ENCODE measurements at places on chromosomes 12 and 14.
A peak's percentile ranks its signal among the peaks of the same experiment; 100 is the strongest.

DNA sequence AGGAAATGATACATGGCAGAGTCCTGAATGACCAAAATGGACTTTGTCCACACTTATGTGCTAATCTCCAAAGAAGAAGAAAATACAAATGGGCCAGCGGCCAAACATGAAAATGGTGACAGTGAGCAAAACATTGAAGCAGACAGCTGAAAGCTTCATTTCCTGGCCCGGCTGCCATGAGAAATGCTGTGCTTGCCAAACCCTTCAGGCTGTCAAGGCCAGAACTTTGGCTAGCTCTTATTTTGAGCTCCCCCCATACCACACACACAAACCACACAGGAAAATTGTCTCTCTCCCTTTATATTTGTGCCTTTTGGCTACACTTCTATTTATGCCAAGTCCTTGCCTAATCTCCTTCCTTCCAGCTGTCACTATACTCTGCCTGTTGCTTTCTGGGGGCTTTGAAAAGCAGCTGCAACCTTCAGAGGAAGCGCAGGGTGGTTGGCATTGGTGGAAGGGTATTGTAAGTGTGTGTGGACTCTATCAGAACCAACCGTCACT is 323.8 kb downstream of the RAD51B start:
- no peak for DNase-seq

- DNase-seq = no peak
These were observed 308.9 kb upstream of the LRFN5 start for GRCh38 chr14:41297576-41298327.

- no peak for DNase-seq
These were observed 802.0 kb downstream of the C12orf50 start for GRCh38 chr12:87227162-87227561.

DNA sequence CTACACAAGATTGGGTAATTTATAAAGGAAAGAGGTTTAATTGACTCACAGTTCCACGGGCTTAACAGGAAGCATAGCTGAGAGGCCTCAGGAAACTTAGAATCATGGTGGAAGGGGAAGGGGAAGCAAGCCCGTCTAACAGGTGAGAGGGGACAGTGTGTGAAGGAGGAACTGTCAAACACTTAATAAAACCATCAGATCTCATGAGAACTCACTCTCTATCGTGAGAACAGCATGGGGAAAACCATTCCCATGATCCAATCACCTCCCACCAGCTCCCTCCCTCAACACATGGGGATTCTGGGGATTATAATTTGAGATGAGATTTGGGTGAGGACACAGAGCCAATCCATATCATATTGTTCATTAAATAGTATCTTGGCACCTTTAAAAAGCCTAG is 56.1 kb downstream of the EPS8 start:
- DNase-seq = no peak

DNA sequence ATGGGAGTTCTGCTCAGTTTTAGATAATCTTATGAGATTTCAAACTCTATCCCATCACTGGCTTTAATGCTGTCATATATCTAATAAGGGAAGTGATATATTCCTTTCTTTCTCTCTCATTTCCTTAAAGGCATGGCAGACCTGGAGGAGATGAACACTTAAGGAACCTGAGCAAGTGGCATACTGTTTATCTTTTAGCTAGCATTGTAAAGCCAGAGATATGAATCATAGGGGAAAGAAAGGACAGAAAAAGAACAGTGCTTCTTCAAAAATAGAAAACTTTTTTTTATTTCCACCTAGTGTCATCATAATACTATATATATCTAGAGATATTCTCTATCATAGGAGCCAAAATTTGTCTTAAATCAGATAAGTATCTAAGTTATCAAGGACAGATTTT is 68.3 kb upstream of the PSMA6 start:
- no peak for DNase-seq

GRCh38 chr14:95198320-95198719 is 41.0 kb upstream of the DICER1 start:
- DNase-seq = no peak

DNA sequence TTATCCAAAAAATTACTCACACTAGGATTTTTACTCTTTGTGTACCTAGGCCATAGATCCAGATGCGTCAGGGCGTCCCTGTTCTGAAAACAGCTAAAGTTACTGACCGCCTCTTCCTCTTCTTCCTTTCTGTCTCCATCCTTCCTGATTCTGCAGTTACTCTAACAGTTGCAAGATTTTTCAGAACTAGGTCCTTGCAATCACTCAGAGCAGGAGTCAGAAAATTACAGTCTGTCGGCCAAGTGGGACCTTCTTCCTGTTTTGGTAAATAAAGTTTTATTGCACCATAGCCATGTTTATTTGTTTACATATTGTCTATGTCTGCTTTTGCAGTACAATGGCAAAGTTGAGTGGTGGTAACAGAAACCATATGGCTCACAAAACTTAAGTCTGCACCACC is 25.6 kb upstream of the FGF6 start:
- DNase-seq = no peak

DNA sequence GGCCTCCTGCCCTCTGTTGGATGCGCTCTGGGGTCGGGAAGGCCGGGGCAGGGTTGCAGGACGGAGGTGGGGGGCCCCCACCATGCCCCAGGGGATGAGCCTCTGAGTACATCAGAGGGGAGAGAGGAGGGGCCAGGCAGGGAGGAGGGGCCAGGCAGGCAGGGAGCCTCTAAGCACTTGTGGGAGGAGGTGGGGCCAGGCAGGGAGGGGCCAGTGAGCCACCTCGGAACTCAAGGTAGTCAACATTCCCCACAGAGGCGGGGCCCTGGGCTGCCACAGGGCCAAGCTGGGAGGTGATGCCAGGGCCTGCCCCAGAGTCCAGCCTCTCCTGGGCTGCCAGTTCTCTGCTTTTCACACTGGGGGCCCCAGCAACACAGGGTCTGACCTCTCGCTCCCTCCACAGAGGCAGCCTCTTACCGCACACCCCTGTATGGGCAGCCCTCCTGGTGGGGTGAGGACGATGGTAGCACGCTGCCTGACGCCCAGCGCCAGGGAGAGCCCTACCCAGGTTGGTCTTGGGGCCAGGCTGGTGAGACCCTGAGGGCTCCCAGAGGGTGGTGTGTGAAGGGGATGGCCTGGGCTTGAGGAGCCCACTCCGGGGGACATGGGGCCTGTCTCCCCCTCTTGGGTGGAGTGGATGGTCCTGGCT is 17.4 kb downstream of the CEP170B start:
- no peak for DNase-seq

DNA sequence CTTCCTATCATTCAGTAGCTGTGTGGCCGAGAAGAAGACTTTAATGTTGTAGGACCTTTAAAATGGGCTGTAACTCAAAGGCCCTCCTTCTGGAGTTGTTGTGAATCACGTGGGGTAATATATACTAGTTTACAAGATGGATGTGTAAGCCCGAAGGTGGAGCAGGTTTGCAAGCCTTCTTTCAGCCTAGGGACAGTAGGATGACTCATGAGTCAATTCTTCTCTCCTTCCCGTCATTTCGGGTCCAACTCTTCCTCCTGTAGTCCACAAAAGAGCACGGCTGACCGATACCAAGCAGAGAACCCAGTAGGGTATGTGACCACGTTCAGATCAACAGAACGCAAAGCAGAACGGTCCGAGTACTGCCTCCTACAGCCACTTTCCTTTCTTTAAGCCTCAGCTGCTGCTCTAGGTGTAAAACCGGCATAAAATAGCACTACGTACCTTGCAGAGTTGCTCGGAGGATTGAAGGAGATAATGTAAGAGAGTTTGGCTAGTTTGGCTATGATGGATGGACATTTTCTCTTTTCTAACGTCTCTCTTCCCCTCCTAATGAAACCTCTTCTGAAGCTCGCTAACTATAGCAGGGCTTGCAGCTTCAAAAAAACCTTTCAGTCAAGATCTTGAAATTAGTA is 1.3 kb upstream of the RASSF3 start:
- DNase-seq = peak; percentile 77

GRCh38 chr12:1532375-1533165 is 61.8 kb downstream of the FBXL14 start:
- DNase-seq = no peak

GRCh38 chr12:26055087-26055486 is 69.8 kb downstream of the BHLHE41 start:
- no peak for DNase-seq

DNA sequence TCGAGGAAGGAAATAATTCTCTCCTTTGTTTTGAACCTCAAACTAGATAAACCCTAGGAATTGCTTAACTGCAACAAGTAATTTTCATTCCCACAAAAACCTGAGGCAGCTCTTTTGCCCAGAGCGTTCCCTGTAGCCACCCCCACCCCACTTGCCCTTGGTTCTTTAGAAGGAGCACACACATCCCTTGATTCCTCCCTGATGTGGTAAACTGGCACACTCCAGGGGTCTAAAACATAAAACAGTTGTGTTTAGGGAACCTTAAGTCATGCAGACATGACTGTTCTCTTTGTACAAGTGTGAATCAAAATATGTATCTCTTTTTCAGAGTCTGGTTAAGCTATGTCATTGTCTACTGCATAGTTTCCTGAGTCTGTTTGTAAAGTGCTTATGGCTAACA is 14.0 kb downstream of the MAPK1IP1L start:
- DNase-seq = no peak

DNA sequence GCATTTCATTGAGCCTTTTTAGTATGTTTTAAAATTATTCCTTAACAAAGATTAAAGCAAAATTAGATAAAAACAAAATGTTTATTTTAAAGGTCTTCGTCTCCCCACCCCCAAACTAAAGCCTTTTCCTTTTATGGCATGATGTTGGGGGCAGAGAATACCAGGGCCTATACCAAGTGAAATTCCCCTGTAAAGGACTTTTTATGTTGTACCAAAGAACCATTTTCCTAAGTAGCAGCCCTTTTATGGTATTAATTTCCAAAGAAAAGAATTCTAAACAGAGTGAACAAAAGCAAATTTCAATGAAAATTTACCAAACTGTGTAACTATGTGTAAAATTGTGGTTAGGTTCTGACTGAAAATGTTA is 71.9 kb upstream of the GNPNAT1 start:
- DNase-seq = no peak

GRCh38 chr12:60201891-60202290 is 606.1 kb downstream of the SLC16A7 start:
- no peak for DNase-seq

DNA sequence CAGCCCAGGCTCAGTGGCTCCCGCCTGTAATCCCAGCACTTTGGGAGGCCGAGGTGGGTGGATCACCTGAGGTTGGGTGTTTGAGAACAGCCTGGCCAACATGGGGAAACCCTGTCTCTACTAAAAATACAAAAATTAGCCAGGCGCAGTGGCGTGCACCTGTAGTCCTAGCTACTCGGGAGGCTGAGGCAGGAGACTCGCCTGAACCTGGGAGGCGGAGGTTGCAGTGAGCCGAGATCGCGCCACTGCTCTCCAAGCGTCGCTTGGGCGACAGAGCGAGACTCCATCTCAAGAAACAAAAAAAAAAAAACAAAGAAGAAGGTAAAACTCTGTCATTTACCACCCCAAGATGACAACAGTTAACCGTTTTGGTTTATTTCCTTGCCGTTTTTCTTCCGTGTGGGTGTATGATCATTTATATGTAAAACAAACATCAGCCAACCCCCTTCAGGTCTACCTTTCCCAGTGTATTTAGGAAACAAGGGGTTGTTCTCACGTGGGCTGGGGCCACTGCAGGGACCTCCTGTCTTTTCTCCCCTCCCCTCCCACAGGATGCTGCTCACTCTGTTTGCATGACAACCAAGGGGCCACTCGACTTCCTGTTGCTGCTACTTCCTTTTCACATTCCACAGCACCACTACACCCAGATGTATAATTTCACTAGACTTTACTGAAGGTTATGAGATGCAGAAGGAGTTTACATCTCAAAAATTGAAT is 13.6 kb downstream of the TTC9 start:
- peak; percentile 87 for DNase-seq

DNA sequence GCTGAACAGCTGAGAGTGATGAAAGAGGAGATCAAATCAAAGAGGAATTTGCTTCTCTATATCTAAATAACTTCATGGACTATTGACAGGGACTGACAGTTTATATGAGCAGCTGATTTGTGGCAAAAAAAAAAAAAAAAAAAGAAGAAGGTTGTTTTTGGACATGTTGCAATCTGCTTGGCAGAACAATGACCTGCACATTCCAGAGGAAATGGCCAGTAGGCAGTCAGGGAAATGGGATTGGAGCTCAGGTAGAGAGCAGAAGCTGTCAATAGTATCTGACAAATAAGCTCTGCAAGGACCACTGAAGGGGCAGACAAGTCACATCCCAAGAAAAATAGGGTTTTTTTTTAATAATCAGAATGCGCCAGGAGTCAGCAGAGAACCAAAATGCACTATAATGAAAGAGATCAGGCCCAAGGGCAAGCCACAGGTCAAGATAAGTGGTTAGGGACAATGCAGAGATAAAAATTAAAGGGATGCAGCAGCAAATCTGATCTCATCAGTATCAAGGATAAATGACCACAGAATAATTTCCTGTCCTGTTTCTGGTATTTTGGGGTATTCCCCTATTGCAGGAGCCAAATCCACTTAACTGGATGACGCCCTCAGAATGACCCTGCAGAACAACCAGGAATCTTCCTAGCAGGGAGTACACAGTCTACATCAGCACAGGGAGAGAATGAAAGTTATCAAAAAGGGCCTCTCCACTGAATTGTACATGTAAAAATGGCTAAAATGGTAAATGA is 22.6 kb upstream of the DUSP16 start:
- no peak for DNase-seq

GRCh38 chr12:81819991-81820633 is 61.0 kb upstream of the PPFIA2 start:
- DNase-seq = no peak

- DNase-seq = peak; percentile 73
These were observed 39.2 kb downstream of the NFKBIA start for GRCh38 chr14:35365130-35366055.

DNA sequence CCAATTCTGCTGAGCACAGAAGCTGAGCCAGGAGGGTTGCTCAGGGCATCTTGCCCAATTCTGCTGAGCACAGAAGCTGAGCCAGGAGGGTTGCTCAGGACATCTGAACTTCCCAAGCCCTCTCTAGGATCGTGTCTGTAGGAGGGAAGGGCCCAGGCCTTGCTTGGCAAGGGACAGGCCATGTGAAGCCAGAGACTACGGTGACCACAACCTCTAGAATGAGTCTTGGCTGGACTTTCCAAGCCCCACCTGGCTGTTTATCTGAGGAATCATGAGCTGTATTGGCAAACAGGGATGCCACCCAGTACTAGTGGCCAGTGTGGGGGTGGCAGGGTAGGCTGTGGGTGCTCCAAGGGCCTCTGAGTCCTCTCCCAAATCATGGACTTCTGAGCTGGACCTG is 7.7 kb upstream of the SERPINA6 start:
- DNase-seq = no peak

DNA sequence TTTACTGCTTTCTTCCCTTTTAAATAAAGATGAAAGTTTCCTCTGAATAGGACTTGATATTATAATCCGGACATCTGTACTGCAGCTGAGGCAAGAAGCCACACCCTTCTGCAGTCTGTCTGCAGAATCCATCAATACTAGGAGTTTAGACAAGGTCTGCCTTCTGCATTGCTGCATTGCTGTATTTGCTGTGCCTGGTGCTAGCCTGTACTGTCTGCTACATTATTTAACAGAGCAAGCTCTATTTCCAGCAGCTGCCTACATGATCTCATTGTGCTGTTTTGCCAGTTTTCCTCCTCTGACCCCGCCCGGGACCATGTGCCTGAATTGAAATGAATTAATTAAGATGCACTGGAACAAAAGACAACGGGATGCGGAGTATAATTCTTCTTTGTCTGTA is 1.7 kb downstream of the TUBA1A start:
- peak; percentile 3 for DNase-seq

- no peak for DNase-seq
These were observed 3.7 kb downstream of the ANO6 start for GRCh38 chr12:45219621-45220020.
